Activated gamma-delta T cell (primary cell): ENCODE measurements at places on chromosomes 5 and 9.

GRCh38 chr5:132669966-132670882, 3.6 kb upstream of the IL4 start:
- no peak for DNase-seq

DNA sequence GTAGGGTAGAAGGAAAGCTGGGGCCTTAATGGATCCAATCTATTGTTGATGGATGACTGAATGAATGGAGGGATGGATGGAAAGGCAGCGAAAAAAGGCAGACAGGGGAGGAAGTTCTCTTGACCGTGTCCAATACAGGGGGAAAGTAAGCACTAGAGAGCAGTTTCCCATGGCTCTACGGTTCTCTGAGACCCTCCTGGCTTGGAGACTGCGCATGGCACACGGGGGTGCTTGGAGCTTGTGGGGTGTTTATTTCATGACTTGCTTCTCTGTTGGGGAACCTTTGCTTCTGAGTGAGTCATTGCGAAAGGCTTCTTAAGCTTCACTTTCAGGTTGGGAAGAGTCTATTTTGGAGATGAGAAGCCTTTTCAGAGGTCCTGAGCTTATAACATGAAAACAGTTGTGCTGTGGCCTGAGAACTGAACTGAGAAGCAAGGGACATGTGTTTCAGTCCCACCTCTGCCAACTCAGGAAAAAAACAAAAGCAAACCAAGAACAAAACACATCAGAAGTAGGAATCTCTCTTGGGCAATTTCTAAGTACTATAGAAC, 12.8 kb upstream of the TEX48 start:
- no peak for DNase-seq

DNA sequence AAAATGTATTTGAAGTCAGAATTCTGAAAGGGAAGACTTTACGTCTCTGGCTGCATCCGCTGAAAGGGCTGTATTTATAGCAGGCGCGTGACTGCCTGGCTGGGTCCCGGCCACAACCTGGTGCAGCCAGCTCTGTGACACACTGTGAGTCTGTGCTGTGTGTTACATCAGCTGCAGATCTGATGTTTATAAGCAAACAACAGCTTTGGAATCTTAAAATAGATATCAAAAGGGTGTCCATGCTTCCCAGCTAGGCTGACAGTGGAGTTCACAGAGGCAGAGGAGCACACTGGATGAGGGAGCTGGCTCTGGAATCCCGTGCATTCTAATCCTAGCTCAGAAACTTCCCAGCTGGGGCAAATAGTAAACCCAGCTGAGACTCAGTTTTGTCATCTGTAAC, 433.4 kb upstream of the BRINP1 start:
- no peak for DNase-seq

DNA sequence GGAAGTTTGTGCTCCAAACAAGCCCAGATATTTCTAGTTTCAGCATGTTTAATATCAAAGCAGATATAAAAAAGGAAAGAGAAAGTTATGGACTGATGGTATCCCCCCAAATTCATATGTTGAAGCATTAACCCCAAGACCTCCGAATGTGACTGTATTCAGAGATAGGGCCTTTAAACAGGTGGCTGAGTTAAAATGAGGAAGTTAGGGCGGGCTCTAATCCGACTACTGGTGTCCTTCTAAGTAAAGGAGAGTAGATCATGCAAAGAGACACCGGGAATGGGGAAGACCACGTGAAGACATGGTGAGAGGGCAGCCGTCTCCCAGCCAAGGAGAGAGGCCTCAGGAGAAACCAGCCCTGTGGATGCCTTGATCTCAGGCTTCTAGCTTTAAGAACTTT, 324.1 kb upstream of the KIF2A start:
- DNase-seq = no peak

- no peak for DNase-seq
Observed at GRCh38 chr5:42632354-42632900, 124.2 kb upstream of the CCDC152 start.

GRCh38 chr9:110095161-110095595, 112.8 kb downstream of the C9orf152 start:
- DNase-seq = no peak

- DNase-seq = no peak
Observed at GRCh38 chr5:130514984-130515690, 610.9 kb downstream of the CHSY3 start.

DNA sequence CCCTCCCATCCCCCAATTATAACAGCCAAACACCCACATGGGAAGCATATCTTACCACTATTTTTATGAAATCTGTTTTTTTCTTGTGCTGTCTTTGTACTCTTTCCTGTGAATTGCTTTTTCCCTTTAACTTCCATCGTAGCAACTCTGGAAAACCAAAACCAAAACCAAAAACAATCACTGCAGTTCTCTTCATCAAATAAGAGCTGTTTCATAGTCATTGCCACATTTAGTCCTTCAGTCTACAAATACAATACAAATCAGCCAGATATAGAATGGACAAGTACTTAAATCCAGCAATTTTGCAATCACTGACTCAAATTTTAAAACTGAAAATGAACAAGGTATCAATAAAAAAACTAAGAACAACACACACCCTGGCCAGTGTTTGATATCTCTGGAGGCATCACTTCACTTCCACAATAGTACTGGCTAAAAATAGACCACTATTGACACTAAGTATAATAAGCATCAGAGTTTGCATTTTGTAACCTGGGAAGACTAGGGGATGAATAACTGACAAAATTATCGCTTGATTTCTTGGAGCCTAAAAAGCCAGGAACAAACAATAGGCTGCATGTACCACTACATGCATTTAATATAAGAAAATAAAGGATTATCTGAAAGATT, 5.4 kb downstream of the PUM3 start:
- DNase-seq = no peak

- DNase-seq = no peak
Observed at GRCh38 chr9:130806327-130806716, 28.7 kb upstream of the ABL1 start.

DNA sequence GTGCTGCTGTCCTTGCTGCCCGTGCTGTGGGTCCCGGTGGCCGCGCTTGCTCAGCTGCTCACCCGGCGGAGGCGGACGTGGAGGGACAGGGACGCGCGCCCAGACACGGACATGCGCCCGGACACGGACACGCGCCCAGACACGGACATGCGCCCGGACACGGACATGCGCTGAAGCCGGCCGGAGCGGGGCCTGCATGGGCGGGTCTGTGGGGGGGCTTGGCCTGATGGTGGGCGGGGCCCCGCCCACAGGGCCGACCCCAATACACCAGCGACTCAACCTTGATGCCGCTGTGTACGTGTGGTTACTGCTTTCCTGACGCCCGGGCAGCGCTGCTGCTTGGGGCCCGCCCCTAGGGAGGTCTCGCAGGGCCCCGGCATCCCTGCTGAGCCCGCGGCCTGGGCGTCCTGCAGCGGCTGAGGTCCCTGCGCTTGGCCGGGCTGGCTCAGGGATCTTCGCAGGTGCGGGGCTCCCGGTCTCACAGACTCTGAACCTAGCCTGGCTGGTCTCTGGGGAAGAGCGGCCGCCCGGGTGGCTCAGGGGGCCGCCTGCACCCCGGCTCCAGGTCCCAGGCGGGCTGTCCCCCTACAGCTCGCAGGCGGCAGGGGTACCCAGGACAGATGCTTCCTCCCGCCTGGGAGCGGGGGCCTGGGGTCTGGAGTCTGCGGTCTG, 20.9 kb downstream of the SLC6A18 start:
- DNase-seq = no peak

DNA sequence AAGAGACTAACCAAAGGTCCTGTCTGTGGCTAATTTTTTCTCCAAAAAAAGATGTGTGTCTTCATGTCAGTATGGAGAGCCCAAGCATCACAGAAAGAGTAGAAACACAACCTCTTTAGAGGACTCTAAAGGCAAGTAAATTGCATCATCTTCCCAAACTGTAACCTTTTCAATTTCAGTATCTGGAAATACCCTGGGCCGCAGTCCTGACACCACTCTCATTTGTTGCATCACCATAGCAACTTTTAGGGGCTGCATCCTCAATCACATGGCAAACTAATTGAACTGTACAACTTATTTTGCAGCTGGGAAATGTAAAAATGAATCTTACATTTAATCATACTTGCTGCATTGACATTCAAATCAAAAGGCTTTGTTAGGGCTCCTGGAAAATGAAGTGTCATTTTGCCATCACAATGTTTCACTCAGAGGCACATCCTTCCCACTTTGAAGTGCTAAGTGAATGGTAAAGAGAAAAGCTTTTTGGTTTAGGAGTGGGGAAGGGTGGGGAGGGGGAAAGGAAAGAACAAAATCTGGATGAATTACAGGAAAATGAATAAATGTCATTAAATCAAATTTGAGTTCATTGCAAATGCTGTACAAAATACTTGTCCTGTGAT, 60.6 kb upstream of the GRIA1 start:
- DNase-seq = no peak

DNA sequence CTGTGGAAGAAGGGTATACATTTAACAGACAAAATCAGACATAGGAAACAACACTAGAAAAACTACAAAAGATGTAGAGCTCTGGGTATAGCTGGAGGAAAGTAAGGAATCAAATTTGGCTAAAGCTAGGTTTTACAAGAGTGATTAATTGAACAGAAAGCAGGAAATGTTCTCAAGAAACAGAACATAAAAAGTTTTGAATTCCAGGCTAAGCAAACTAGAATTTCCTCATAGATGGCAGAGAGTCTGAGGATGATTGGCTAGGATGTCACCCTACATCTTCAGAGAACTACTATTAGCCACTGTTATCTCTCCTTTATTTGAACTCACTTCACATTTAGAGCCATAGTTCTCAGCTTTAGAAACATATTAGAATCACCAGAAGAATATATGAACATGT, 502.1 kb upstream of the PAPPA start:
- DNase-seq = no peak

GRCh38 chr9:80790764-80791163, 898.6 kb downstream of the TLE1 start:
- no peak for DNase-seq

GRCh38 chr5:91296674-91297143, 86.4 kb downstream of the ARRDC3 start:
- no peak for DNase-seq

- DNase-seq = no peak
Observed at GRCh38 chr5:19920761-19921160, 67.2 kb downstream of the CDH18 start.

DNA sequence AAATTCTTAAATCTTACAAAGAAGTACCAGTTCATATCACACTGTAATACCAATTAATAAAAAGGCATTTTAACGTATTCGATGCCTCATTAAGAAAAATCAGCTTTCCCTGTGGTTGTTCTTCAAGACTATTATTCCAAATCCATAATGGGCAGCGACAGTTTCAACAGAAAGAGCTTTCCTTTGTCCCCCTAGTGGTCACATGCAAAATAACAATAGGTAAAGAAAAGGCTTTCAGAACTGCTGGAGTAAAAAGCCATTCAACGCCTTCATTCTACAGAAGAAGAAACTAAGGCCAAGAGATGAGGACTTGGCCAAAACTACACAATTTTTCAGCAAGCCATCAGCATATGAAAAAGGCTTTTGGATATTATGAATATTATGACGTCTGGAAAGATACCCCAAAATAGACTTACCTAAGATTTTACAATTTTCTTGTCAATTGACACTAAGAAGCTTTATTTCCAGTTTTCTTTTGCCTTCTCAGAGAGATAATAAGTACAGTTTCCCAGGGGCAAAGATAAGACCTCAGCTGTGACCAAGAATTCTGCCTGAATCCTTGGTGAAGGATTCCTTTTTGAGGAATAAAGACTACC, 6.7 kb upstream of the CDH6 start:
- no peak for DNase-seq
